ENCODE measurements at places on chromosomes 11 and 22.

GRCh38 chr11:64218628-64219353, 7.2 kb downstream of the TRPT1 start:
- no peak for DNase-seq

- no peak for DNase-seq
Measured at GRCh38 chr22:48244388-48245195, 1482.1 kb downstream of the TBC1D22A start.

- DNase-seq, result no peak
Measured at GRCh38 chr11:119763071-119763728, 34.2 kb upstream of the NECTIN1 start.

- DNase-seq, result no peak
Measured at GRCh38 chr11:71095294-71095850, 157.0 kb downstream of the SHANK2 start.

GRCh38 chr11:90134478-90135003, at the start of gene NAALAD2:
Gene NAALAD2 (plus strand): TSS chr11:90134663. CDS start chr11:90134759, 96 bp downstream.
- DNase-seq, result no peak

DNA sequence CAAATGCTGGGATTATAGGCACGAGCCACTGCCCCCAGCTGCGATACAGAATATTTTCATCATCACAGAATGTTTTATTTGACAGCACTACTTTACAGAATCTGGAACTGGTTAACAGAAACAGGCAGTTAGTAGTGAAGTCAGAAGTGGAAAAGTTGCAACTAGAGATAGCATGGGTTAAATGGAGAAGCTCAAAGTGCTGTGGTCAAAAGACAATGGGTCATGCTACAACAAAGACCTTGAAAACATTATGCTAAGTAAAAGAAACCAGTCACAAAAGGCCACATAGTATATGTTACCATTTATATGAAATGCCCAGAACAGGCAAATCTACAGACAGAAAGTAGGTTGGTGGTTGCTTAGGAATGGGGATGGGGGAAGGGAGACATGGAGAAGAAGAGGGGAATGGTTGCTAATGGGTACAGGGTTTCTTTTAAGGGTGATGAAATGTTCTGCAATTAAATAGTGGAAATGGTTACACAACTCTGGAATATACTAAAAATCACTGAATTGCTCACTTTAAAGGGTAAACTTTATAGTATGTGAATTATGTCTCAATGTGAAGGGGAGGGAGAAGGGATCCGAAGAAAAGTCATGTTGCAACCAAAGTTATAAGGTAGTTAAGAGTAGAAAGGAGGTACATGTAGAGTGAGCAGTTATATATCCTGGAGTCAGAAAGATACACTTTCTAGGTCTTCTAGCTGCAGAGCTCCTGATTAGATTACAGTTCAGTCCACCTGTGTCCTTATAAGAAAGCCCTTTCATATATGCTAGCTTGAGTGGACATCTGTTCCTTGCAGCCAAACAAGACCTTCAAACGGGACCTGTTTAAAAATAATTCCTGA, 46.3 kb upstream of the RAPSN start:
- DNase-seq, result no peak

DNA sequence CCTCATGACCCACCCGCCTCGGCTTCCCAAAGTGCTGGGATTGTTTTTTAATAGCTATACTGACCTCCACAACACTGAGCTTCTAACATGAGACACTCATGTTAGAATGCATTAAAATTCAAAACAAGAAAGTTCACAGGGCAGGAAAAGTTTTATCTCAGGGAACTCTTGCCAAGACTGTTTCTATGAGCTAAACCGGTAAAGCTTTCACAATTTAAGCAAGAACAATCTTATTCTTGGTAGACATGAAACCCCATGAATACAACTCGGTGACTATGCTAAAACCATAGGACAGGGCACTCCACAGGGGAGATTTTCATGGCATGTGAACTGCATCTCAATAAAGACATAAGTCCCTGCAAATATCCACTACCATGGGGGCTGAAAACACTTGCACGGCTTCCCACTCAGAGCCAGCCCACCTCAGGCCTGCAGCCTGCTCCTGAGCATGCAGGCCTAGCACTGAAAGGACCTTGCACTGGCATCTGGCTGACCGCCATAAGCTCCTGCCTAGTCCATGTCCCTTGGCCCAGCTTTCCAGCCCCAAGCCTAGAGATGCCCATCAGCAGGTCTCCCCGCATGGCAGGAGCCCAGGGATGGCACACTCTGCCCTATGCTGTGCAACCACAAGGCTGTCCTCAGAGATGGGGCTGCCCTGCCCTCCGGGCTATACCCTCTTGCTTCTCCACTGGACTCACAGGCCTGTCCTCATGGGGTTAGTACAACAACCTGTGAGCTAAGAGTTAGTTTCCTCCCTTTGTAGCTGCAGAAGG, 58.4 kb downstream of the DGCR2 start:
- DNase-seq, result no peak

DNA sequence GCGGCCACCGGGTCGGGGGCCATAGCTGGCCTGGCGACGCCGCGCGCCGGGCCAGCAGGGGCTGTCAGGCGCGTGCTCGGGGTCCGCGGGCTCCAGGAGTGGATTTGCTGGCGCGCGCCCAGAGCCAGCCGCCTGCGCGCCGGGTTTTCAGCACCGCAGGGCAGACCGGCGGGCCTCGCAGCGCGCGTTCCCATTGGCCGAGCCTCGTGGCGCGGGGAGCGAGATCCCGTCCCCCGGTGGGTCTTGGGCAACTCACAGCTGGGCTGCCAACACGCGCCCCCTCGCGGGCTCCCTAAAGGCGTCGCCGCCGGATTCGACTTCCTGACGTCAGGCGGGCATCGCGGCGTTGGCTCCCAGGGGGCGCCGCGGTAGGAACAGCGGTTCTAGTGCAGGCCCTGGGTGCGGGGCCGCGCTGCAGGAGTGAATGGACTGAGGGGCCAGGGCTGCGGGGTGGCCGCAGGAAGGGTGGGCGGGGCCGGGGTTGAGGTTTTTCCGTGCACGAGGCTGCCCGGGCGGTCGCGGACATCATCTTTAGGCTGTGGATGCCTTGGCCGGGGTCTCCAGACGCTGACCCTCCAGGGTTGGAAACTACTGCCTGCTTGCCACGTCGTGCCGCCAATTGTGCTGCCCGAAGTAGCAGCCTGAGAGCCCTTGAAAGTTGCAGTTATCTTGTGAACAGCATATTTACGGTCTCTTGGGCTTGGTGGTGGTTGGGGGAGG, at the start of gene FADS1:
Gene FADS1 (minus strand): TSS at position 268 of the 720 bp plus-strand sequence. CDS start 74 bp downstream, at position 194.
- DNase-seq, result peak; percentile 78

DNA sequence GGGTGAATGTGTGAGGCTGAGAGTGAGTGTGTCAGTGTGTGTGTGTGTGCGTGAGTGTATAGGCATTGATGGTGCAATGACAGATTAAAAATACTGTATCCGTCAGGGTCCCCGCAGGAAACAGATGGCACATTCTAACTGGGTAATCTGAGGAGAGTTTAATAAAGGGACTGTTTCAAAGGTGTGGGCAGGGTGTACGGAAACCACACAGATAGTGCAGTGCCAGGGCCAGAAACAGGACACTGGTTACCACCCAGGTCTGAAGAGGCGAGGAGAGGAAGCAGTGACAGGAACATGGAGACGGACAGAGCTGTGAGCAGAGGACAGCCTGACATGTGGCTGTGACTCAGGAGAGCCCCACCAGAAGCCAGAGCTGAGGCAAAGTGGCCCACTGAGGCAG, 16.5 kb downstream of the P2RX3 start:
- no peak for DNase-seq

GRCh38 chr11:73215191-73216134, 2.6 kb upstream of the P2RY2 start:
- no peak for DNase-seq

GRCh38 chr22:29311464-29312217, 3.9 kb downstream of the RASL10A start:
- DNase-seq, result no peak

GRCh38 chr11:76629853-76630599, 40.5 kb downstream of the LRRC32 start:
- DNase-seq, result peak; percentile 84

DNA sequence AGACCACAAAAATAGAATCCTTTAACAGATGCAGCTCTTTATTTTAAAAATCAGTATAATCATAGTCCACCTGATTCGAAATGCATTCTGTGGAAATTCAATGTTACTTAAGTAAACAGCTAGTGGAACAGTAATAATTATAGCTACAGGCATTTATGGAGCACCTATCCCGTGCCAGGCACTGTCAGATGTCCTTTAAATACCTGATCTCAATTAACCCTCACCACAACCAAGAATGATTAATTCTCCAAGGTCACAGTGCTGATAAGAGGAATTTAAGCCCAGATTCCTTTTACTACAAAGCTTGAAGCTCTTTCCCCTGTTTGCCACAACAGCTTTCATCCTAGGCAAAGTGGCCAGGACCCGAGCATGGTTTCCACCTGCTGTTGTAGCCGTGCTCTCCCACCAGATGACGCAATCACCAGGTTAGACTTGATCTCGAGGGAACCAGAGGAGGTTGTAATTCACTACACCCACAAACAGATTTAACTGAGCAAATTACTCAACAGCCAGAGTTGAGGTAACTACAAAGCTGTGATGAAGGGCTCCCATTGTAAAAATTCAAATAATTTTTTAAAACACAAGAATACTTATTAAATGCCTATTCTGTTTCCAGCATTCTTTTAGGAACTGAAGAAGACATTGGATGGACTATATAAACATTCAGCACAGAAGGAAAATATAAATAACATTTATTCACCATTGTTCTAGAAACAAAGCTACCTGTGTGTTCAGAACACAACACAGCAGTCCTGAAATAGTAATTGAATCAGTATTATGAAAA, 10.3 kb downstream of the PRDM10 start:
- peak; percentile 44 for DNase-seq

- DNase-seq, result no peak
Measured at GRCh38 chr22:26883393-26883792, 226.0 kb downstream of the MIAT start.

GRCh38 chr11:34468209-34468841, 29.6 kb downstream of the CAT start:
- DNase-seq, result peak; percentile 45

- no peak for DNase-seq
Measured at GRCh38 chr11:77557553-77557952, 32.2 kb upstream of the AQP11 start.

DNA sequence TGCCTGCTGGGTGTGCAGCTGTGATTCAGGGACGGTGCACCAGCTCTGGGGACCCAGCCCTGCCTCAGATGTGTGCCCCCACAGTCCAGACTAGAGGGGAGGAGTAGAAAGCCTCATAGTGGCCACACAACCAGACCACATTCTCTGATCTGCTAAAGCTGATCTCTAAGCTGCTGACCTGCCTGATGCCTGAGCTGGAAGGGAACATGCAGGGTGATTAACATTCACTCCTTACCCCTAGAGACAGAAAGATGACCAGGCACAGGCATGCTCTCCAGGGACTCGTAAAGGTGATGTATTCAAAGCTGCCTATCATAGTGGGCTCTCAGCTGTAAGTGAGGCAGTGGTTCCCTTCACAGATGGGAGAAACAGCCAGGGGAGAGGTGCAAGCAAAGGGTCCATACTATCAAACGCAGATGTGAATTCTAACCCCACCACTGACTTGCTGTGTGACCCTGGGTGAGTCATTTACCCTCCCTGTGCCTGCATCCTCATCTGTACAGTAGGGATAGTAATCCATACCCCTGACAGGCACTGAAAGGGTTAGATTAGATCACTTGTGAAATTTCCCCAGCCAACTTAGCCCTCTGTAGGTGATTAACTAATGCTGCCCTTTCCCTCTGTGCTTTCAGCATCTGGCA, 29.0 kb upstream of the LRRC32 start:
- DNase-seq, result no peak

DNA sequence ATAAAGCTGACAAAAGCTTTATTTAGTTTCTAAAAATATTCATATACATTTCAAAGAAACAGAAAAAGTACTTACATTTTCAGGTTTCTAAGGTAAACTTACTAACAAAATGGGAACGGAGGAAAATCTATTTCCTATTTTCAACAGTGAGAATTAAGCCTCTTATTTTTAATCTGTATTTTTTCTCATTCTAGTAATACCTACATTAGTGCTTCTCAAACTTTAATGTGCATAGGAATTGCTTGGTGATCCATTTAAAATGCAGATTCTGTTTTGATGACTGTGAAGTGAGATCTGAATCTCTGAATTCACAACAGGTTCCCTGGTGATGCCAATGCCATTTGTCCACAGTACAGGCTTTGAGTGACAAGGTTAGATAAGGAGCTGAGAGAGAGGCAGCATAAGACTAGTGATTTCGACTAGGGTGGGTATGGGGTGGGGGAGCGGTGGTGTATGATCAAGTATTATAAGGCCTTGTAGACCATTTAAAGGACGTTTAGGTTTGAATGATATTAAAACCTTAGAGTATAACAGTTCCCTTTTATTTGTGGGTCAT, 402.8 kb downstream of the CNTN5 start:
- no peak for DNase-seq

DNA sequence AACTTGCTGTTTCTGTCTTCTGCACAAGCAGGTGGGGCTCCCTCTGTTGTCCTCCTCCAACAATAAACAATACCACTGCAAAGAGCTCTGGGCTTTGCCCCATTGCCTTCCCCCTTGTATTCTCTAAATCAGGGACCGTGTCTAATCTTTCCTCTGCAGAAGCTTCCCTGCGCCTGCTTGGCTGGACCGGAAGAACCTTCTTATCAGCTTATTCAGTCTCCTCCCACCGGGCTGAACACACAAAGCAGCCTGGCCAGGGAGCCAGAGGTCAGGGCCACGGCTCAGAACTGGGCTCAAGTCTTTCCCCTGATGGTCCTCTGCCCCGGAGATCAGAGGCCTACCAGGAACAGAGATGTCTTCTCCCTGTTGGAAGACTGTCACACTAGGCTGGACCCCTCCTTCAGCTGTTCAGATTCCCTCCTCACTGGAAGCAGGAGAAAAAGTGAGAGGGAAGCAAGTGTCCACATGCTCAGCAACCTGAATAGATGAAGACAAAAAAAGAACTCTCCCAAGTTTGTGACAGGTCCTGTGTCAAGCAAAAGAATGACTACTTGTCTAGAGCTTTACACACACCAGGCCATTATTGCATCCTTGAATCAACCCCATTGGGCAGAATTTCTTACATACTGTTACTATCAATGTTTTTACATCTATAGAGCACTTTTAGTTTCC, 63.7 kb downstream of the RAB30 start:
- DNase-seq, result no peak

- no peak for DNase-seq
Measured at GRCh38 chr11:93330446-93330984, at the start of gene DEUP1. Gene DEUP1 (plus strand): TSS chr11:93330742. CDS start chr11:93332260, 1,518 bp downstream.

- no peak for DNase-seq
Measured at GRCh38 chr22:20909543-20910303, 7.5 kb upstream of the CRKL start.

DNA sequence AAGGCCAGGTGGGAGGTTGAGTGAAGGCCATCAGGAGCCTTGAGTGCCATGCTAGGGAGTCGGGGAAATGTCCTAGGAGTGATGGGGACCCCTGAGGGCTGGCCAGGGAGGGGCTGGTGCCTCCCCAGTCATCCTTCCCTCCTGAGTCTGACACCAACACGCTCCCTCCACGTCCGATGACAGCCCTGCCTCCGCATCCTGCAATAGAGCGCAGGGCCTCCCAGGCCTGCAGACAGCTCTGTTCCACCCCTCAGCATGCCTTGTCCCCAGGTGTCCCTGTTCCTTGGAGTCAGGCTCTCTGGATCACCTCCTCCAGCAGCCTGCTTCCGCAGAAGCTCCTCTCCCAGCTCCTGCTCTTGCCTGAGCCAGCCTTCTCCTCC, 3.1 kb downstream of the RAC2 start:
- DNase-seq, result no peak

Data from CD4-positive, alpha-beta T cell treated with Interleukin-4 for 1 hour (primary cell).